ENCODE measurements at places on chromosomes 7 and 10.

- no peak for DNase-seq
These were observed 94.3 kb upstream of the ITGB1 start for GRCh38 chr10:33052263-33052875.

DNA sequence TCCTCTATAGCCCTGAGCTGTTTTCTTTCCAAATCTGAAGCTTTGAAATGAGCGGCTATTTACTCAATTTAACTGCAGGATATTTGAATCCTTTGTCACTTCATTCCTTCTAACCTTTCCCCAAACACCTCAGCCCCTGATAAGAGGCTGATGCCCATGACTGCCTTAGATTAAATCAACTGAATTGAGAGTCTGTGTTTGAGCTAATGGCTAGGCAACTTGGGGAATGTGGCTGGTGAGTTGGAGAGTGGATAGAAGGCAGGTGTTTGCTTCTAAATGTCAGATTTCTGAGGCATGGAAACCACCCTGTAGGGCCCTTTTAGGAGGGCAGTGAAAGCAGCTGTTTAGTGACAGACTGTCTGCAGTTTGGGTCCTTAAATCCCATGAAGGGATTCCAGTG, 759.9 kb downstream of the LRMDA start:
- DNase-seq, result no peak

DNA sequence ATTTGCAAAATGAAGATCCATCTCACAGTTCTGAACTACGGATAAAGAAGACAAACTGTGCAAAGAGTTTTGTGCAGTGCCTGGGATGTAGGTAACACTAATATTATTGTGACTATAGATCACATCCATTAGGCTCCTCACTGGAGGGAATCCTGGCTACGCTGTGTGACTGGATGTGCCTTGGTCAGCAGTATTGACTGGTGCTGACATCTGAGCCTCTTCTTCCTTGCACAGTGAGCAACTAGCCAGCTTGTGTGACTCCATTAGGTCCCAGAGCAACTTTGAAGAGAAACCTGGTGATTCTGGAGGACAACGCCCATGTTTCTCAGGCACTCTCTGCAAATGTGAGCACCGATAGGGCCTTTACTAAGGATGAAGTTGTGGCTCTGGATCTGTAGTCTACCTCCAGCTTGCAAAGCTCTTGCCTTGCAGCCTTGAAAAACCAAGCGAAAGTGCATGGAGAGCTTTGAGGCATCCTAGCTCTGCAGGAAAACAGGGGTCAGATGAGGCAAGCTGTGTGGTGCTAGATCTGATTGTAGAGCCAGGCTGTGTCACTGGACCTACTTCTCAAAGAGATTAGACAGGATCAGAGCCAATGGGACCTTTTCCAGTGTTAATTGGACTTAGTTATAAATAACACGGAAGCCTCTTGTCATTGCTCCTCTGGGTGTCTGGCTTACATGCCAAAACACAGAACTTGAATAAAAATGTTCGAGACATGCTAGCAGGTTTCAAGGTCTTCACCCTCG, 303.6 kb upstream of the LYZL1 start:
- no peak for DNase-seq

DNA sequence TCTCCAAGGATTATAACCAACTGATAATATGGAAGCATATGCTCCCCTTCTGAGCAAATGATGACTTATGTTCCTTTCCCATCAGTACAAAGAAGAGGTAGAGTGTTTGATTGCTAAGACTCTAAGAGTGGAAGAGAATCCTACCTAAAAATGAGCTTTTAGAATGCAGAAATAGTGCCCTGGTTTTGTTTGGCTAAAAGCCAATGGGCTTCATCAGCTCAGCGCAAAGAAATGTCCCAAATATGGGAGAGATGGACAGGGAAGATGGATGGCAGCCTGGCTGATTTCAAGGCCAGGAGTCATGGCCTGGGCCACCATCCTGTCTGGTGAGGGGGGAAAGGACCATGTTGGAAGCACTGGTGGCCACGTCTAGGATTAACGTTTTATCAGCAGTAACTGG, 60.2 kb downstream of the GPR26 start:
- no peak for DNase-seq

DNA sequence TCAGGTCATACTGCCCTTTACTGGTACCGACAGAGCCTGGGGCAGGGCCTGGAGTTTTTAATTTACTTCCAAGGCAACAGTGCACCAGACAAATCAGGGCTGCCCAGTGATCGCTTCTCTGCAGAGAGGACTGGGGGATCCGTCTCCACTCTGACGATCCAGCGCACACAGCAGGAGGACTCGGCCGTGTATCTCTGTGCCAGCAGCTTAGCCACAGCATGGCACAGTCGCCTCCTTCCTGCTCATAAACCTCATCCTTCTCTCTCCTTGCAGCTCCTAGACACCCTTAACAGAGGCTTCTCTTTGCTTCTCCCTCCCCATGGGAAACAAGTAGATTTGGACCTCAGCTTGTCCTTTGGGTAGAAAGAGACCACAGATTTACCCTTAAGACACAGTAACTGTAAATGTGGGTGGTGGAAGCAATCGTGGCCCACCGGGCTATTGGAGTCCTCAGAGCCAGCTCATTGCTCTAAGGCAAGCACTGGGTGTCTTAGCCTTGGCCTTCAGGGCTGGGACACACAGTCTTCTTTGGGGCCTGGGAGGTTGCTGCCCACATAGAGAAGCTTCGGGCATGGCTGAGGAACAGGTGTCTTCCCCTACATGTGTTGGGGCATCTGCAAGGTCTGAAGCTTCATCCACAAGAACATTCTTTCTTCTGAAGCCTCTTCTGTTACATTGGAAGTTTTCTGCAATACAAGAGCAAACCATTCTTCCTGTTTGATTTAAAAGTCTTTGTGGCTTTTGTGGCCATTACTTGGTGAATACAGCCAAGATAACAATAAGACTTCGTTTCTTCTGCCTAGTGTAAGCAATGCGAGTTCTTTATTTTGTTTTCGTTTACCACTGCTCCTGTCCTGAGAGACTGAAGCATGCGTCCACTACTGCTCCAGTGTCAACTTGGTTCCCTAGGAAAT, 95.5 kb upstream of the PRSS58 start:
- no peak for DNase-seq

DNA sequence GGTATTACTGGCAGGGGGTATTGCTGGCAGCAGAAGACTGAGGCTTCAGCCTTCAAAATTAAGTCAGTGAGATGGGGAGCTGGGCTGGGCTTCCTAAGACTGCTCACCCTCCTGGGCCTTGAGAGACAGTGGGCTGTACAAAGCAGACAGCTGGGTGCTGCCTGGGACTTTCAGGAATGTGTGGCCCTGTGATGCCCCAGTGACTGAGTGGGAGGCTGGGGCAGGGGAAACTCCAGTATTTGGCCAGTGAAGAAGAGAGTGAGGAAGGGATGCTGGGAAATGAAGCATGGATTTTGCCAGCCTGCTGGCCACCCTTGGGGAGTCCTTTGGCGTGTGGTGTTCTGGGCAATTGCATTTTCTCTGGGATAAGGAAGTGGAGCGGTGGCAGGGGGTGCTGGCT, 442 bp downstream of the ANKRD2 start:
- DNase-seq, result no peak

GRCh38 chr7:131357282-131357880, 29.7 kb downstream of the MKLN1 start:
- no peak for DNase-seq

- DNase-seq, result no peak
These were observed 437.5 kb downstream of the PLXNA4 start for GRCh38 chr7:132138817-132139216.

GRCh38 chr7:128903621-128904361, 6.7 kb downstream of the KCP start:
- DNase-seq, result no peak

DNA sequence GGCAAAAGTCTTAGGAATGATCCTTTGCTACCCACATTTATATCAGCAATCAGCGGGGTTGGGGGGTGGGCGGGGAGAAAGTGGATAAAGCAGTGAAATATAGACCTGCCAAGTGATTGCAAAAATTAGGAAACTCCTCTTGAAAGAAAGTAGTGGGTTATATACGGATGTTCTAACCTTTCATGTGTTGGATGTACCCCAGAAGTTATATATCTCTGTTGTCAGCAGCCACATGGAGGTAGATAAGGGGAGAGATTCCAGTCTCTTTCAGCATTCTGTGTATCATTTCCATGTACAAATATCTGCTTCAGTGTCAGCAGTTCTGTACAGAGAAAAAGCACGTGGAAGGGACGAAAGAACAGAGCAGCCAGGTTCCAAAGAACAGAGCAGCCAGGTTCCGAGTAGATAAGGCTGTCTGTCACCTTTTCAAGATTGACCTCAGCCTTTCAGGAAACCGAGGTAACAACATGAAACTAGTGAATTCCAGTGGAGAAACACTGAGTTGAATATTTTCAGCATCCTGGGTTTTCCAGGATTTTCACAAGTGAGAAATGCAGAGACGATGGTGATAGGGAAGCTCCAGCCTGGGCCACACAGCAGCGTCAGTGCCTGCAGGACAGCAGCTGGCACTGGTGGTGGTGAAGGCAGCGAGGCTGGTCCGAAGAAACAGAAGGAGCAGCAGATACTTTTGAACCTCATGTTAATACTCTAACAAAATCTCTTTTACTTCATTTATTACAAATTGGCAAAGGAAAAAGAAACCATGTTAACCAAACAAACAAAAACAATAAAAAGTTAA, 212.3 kb downstream of the C7orf25 start:
- no peak for DNase-seq

DNA sequence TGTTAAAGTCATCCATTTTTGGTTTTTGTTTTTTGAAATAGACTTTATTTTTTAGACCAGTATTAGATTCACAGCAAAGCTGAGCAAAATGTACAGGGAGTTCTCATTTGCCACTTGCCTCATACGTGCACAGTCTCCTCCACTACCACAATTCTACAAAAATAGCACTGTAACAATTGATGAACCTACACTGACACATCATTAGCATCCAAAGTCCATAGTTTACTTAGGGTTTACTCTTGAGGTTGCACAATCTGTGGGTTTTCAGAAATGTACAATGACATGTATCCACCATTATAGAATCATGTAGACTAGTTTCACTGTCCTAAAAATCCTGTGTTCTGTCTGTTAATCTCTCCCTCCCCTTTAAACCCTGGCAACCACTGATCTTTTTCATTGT, 125.8 kb upstream of the PDSS1 start:
- DNase-seq, result no peak

GRCh38 chr7:149093228-149093627, 2.7 kb upstream of the ZNF786 start:
- DNase-seq, result no peak

GRCh38 chr7:17598846-17599245, 300.4 kb downstream of the AHR start:
- no peak for DNase-seq

DNA sequence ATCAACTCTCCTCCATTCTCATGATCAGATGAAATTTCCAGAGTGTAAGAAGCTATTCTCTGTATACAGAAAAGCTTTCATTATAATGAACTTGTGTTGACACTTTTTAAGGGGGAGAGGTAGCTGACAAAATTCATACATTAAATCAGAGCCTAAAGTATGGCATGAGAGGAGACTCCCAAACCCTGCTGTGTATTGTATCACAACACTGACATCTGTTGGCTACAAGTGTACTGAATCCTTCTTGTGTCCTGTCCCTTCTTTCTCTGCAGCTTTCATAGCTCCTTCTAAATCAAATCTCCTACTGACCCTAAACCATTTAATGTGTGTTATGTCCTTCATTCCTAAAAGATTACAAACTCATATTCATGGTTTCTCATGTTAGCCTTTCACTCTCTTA, 70.9 kb downstream of the GCC1 start:
- no peak for DNase-seq

DNA sequence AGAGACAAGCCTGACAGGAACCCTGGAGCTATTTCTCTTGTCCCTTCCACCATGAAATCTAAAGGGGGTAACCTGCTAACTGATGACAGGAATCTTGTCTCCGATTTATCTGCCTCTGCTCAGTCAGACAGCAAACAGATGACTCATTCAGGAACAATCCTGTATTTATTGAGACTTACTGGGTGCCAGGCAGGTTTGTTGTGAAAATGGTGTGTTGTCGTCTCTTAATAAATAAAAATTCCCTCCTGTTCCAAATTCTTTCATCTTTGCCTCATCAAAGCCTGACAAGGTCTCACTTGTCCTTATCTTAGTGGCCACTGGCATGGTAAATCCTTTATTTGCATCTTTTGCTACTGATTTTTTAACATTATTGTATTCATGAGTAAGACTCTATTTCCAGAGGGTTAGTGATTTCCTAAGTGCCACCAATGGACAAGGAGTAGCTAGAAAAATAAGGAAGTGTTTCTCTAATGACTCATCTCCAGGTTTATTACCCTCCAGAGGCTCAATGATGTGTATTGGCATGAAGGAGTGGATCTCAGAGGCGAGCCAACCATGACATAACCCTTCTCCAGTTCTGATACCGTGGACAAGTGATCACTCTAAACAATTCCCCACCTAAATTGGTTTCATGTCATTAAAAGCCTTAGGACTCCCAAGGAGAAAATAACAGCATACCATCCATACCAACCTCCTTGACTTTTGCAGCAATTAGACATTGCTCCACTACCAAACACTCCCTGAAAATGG, 724.0 kb downstream of the GRID1 start:
- DNase-seq, result no peak

- no peak for DNase-seq
These were observed 236.9 kb downstream of the SLC25A13 start for GRCh38 chr7:96084881-96085553.

- no peak for DNase-seq
These were observed 23.1 kb upstream of the DIP2C start for GRCh38 chr10:712575-712974.

GRCh38 chr7:84336303-84336702, 141.7 kb upstream of the SEMA3A start:
- DNase-seq, result no peak

- DNase-seq, result no peak
These were observed 13.0 kb downstream of the SCART1 start for GRCh38 chr10:133466683-133467275.

GRCh38 chr7:120273476-120273975, 551 bp downstream of the KCND2 start:
- DNase-seq, result no peak

- no peak for DNase-seq
These were observed 68.6 kb upstream of the GDF10 start for GRCh38 chr10:47231414-47231813.

DNA sequence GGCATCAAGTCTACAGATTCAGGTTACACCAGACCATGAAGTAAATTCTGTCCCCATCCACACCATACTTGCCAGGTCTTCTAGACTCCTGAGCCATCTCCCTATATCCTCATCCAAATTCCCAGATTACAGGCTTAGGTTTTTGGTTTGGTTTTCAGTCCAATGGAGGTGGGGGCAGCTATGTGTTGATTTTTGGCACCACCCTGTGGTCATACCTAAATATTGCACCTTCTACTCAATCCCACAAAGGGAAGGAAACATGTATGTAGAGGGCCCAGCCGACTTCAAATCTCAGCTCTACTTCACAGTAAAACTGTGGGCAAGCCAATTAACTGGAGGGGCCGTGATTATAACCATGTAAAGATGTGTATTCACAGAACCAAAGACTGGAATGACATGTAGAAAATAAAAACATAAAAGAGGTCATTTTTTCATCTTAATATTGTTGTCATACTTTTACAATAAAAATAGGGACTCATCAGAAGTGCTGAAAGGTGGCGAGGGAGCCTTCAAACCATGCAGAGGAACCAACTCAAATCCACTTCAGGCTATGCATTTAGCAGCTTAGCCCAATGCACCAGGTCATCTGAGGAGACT, 19.8 kb downstream of the ERCC6 start:
- peak; percentile 33 for DNase-seq
